ENCODE measurements at places on chromosomes 1 and 21.

- DNase-seq: no peak
These were observed 255.3 kb downstream of the FOXD2 start for GRCh38 chr1:47693115-47693514.

GRCh38 chr1:159089184-159089791 lies 12.7 kb upstream of the AIM2 start:
- no peak for DNase-seq

GRCh38 chr1:91805311-91805801 lies 80.6 kb downstream of the TGFBR3 start:
- peak; percentile 10 for DNase-seq

DNA sequence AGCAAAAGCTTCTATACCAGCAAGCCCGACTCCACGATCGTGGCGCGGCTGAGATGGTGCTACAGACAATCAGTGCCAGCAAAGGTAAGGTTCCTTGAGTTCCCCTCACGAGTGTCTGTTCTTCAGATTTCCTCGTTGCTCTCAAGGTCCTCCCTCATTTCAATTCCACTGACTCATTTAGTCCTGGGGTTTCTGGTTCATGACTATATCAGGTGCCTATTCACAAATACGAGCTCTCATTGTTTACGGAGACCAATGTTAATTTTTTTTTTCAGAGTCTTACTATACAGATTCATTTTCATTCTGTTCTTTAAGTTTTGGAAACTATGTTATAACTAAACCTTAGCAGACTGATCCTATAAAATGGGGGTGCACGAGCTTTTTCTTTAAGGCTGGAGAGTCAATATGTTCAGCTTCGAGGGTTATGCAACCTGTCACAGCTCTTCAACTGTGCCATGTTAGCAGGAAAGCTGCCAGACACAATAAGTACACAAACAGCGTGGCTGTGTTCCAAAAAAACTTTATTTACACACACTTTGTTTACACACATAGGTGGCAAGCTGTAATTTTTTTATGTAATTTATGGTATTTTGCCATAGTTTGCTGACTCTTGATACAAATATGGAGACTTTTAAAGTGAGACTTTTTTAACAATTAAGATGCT lies 134.3 kb downstream of the ZP4 start:
- DNase-seq: no peak

DNA sequence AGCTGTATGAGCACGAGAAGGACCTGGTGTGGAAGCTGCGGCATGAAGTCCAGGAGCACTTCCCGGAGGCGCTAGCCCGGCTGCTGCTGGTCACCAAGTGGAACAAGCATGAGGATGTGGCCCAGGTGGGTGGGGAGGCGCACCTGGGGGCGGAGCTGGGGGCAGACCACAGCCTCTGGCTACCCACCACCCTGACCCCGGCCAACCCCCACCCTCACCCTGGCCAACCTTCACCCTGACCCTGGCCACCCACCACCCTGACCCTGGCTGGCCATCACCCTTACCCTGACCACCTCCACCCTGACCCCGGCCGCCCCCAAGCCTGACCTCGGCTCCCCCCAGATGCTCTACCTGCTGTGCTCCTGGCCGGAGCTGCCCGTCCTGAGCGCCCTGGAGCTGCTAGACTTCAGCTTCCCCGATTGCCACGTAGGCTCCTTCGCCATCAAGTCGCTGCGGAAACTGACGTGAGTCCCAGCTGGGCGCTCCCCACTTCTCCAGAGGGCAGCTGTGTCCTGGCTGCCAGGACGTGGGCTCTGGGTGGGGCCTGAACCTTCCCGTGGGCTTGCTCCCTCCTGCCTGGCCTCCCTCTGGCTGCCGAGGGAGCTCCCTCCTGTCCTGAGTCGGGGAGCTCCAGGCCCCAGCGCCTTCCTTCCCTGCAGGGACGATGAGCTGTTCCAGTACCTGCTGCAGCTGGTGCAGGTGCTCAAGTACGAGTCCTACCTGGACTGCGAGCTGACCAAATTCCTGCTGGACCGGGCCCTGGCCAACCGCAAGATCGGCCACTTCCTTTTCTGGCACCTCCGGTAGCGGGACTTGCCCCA lies 69.5 kb downstream of the PIK3CD start:
- DNase-seq: no peak

DNA sequence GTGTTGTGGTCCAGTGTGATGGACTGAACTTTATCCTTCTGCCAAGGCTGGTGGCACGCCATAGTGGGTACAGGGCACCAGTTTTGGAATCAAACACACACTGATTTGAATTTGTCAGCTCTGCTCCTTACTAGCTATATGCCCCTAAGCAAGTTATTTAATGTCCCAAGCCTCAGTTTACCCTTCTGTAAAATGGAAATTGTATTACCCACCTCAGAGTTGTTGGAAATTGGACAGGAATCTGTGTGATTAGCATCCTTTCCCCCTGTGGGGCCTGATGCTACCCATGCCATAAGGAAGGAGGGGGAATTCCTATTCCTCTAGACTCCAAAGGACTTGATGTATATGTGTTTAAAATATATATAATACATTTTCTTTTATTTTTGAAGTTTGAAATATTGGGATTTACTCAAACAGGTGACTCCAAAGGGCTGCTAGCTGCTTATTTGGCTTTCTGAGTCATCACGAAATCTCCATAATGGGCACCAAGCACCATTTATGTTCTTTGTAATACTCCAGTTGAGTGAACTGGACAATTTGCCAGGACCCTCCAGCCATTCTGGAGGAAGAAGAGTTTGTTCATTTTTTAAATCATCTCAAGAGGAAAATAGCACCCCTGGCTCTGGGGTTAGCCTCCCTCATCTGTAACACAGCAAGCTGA lies 224.5 kb upstream of the TMEM51 start:
- no peak for DNase-seq

GRCh38 chr1:44812822-44813543 lies 4.7 kb downstream of the BTBD19 start:
- DNase-seq: no peak

GRCh38 chr1:64021066-64021465 lies 182.4 kb upstream of the UBE2U start:
- DNase-seq: no peak

DNA sequence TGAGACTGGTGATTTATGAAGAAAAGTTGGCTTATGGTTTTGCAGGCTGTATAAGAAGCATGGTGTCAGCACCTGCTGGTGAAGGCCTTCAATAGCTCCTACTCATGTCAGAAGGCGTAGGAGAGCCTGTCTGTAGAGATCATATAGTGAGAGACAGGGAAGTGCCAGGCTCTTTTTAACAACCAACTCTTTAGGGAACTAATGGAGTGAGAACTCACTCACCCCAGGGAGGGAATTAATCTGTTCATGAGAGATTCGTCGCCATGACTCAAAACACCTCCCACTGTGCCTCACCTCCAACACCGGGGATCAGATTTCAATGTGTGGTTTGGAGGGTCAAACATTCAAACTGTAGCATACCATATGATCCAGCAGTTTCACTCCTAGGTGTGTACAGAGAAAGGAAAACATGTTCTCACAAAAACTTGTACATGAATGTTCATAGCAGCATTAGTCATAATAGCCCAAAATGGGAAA lies 72.6 kb downstream of the TTC3 start:
- no peak for DNase-seq

- no peak for DNase-seq
These were observed 10.7 kb upstream of the DNMT3L start for GRCh38 chr21:44272284-44272858.

DNA sequence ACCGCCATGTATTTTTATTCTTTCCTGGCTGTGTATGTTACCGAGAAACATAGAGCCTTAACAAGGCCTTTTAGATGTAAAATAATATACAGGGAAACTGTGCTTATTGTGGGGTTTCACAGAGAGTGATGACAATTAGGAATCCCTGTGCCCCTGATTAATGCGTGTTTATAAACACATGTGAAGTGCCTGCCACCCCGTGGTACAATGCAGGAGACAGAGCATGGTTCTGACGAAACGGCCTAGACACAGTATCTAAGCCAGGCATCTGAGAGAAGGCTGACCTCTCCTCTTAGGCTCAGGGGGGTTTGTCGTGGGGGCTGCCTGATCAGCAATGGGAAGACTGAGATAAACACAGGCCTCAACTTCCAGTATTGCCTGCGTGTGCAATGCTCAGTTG lies 200.0 kb downstream of the AJAP1 start:
- DNase-seq: no peak

DNA sequence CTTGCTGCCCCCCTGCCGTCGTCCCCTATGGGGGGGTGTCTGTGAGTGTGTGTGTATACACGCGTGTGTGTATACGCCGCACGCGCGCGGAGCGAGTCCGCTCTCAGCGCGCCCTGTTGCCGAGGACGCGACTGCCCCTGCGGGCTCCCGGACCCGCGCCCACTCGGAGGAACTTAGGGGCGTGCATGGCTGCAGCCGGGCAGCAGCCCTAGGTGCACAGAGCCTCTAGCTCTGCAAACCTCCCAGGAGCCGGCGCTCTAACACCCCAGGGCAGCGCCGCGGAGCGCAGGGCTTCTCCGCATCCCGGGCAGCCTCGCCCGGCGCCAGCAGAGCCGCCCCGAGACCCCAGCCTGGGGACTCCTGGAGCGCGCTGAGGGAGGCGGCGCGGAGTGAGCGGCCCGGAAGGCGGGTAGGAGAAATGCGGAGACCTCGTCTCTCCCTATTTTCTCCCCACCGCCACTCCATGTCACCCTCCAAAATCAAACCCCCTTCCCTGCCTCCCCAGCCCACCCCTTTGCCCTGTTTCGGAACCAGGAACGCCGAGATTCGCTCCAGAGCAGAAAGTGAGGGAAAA lies 574 bp downstream of the ITPKB start:
- no peak for DNase-seq

- no peak for DNase-seq
These were observed 296.8 kb upstream of the ZP4 start for GRCh38 chr1:238187575-238187949.

GRCh38 chr1:54245501-54245900 lies 45.5 kb downstream of the MRPL37 start:
- no peak for DNase-seq

- DNase-seq: no peak
These were observed 64.8 kb downstream of the ALPL start for GRCh38 chr1:21573971-21574465.

DNA sequence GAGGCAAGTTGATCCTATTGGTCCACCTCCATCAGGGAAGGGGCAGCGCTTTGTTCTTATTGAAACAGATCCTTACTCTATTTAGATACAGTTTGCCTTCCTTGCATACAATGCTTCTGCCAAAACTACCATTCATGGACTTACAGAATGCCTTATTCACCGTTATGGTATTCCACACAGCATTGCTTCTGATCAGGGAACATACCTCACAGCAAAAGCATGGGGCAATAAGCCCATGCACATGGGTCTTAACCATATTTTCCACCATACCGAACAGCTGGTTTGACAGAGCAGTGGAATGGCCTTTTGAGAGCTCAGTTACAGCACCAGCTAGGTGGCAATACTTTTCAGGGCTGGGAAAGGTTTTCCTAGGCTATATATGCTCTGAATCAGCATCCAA lies 544.8 kb upstream of the ADGRL4 start:
- DNase-seq: no peak

DNA sequence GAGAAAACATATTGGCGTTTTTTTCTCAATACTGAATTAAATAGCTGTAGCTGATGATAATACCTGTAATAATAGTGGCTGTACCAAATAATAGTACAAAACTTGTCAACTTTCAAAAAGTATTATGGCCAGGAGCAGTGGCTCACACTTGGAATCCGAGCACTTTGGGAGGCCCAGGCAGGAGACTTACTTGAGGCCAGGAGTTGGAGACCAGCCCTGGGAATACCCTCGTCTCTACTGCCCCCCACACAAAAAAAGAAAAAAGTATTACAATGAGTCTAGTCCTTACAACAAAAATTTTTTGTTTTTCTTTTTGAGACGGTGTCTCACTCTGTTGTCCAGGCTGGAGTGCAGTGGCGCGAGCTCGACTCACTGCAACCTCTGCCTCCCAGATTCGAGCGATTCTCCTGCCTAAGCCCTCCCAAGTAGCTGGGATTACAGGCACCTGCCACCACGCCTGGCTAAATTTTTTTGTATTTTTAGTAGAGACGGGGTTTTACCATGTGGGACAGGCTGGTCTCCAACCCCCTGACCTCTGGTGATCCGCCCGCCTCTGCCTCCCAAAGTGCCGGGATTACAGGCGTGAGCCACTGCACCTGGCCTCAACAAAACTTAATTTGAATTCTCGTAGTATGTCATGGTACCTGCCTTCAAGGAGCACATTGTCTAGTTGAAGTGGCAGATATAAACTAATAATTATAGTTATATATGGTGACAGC lies 1.4 kb downstream of the RBBP4 start:
- DNase-seq: no peak

- no peak for DNase-seq
These were observed 102.2 kb downstream of the COQ8A start for GRCh38 chr1:227042292-227042691.
